Amygdala (tissue), 56 donors: ENCODE measurements at places on chromosomes 13 and 19.

DNA sequence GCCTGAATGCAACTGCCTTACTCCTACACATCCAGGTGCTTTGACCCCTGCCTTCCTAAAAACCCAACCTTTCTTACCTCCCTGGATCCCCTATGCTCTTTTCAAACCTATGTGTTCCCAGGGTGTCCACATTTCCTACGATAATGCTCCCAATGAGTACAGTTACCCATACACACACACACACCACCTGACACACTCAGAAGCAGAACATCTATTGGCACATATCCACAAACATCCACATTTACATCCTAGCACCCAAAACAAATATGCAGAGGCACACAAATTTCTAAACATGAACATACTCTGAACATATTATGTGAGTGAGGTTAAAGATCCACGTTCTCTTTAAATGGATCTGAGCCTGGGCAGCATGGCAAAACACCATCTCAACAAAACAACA lies 22.4 kb upstream of the PLAUR start:
- DNase-seq = no peak

DNA sequence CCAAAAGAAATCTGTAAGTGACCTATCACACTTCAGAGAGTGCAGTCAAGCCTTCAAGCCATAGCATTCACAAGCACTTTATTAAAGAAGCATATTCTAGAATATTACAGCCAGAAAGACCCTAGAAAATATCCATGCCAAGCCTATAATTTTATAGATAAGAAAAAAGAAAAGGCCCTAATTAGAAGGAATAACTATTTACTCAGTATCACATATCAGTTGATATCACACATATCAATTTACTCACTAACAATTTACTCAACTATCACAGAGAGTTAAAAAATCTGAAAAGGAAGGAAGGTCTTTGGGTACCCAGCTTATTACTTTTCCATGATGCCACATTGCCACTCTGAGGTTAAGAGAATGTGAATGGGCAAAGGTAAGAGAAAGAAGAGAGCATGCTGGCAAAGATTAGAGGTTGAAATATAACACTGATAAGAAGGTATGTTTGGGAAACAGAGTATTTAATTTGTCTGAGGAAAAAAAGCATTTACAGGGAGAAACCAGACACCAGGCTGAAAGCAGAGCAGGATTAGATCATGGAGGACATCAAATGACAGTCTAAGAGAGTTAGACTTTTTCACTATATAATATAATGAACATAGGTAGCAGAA lies 186.2 kb downstream of the VWA8 start:
- DNase-seq = no peak

DNA sequence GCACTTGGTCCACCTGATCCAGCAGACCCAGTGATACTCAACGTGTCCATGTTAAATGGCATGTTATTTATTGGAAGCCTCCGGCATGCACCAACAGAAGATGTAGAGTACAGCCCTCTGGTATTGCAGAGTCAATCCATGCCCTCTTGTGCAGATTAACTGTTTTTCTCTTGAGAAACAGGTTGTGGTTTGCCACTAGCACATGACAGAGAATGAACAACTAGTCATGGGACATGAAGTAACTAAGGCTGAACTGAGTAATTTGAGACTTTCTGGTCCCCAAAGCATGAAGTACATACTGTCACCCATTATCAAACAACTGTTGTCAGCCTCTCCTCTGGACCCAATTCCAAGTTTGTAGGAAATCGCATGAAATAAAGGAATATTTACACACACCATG lies 3.2 kb downstream of the ZNF562 start:
- no peak for DNase-seq

- DNase-seq = no peak
Observed at GRCh38 chr13:29849071-29849631, 1.3 kb downstream of the UBL3 start.

- DNase-seq = no peak
Observed at GRCh38 chr13:40969169-40969901, 49.8 kb downstream of the ELF1 start.

- no peak for DNase-seq
Observed at GRCh38 chr19:38839816-38840582, 8.4 kb upstream of the ECH1 start.

DNA sequence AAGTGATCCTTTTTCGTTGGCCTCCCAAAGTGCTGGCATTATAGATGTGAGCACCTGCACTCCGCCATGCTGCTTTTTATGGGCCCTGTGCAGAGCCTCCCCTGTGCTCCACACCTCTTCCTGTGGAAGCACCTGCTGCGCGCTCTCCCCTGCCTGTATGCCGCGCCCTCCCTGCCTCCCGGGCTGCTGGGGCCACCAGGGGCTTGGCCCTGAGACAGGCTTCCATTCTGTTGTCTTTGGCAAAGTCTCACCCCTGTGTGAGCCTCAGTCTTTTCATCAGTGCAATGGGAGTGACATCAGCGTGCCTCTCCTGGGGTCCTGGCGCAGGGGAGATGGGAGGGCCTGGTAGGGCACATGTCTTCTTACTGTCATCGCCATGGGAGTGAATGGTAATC lies 1.3 kb downstream of the FAM174C start:
- DNase-seq = no peak

- DNase-seq = no peak
Observed at GRCh38 chr13:27928805-27929753, 9.3 kb downstream of the PDX1 start.

- DNase-seq = no peak
Observed at GRCh38 chr13:48405875-48406274, 7.0 kb downstream of the LPAR6 start.

- DNase-seq = no peak
Observed at GRCh38 chr19:47507012-47507411, 7.9 kb downstream of the NAPA start.

DNA sequence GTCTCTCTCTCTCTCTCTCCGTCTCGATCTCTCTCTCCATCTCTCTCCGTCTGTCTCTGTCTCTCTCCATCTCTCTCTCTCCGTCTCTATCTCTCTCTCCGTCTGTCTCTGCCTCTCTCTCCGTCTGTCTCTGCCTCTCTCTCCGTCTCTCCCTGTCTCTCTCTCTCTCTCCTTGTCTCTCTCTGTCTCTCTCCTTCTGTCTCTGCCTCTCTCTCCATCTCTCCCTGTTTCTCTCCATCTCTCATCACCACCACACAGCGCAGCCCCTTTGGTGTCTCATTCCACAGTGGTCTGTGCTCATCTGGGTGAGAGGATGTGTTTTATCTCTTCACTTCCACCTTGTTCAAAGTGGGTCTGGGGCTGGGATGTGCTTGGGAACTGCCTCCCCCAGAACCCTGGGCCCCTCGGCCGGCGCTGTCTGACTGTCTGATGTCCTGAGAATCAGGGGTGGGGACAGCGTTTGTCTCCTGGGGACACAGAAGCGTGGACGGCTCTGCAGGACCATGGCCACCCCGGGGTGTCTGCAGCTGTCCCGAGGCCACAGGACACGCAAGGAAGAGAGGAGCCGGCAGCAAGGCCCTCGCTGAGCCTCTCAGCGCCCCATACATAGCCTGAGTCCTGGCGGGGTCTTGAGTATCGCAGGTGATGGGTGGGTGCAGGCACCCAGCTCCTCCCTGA lies 40.2 kb upstream of the C13orf46 start:
- no peak for DNase-seq

DNA sequence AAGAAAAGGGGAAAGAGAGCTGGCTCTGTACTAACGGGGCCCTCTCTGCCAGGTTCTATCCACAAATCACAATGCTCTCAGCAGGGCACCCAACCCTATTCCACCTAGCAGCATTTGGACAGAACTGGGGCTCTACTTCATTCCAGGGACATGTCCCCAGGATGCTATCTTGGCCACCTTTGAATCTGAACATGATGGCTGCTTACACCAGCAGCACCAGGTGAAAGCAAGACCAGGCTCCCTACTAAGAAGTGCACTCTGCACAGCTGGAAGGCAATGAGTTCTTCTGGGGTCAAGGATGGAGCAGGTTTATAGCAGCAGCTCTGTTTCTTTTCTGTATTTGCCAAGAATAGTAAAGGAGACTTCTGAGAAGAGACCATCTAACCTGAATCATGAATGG lies 222.4 kb downstream of the DACH1 start:
- DNase-seq = no peak

- no peak for DNase-seq
Observed at GRCh38 chr13:98719527-98720250, 32.8 kb downstream of the SLC15A1 start.

- no peak for DNase-seq
Observed at GRCh38 chr13:73299787-73300186, 241.0 kb downstream of the KLF5 start.

DNA sequence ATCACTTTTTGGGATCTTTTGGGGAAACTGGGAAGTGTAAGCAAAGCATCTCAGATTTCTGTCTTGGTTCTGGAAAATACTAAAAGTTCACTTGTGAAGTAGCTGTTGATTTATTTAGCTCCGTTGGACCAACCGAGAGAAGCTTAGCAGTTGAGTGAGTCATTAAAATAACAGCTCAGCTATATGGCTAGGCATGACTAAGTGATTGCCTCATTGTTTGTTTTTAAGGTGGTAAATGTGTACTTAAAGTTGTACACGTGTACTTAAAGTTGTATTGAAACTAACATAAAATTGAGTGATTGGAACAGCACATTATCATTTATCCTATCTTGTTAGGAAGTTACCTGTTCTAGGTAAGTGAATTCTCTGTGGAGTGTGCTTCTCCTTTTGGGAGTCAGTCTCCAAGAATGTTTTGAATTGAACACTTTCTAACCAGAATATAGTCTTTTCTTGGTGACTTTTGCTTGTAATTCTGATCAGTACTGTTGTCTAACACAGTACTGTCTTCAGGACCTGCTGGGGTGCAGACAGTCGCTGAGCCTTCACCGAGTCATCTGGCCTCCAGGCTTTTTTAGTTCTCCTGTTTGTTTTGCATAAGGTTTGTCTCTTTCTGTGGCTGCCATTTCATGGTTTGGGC lies 2.9 kb upstream of the DCUN1D2 start:
- no peak for DNase-seq

DNA sequence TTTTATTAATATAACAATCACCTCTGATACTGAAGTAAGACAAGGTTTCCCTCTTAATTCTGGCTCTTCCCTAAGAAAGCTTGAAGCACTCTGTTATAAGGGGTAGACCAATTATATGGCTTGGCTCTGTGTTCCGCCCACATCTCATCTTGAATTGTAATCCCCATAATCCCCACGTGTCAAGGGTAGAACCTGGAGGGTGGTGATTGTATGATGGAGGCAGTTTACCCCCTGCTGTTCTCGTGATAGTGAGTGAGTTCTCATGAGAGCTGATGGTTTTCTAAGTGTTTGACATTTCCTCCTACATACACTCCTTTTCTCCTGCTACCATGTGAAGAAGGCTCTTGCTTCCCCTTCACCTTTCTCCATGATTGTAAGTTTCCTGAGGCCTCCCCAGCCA lies 363.8 kb upstream of the PCDH20 start:
- DNase-seq = no peak

DNA sequence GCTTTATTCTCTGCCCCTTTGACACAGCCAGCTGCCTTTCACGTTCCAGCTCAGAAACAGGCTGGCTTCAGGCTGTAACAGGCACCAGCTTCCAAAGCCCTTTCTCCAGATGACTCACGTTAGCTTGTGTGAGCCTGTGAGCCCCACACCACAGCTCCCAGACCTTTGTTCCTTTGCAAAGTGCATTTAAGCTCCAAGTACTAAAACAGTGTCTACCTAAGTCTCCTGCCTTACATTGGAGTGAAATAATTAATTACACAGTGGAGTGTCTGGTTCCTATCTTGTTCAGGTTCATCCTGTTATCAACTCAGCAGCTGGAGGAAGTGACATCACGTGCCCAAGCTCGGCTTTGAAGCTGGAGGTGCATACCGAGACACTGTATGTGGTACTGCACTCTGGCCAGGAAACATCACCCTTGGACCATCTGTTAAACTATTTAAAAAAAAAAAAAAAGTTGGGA lies 475.8 kb downstream of the FOXO1 start:
- DNase-seq = peak; percentile 56

GRCh38 chr19:56474308-56474707 lies 2.8 kb downstream of the ZNF667 start:
- no peak for DNase-seq

GRCh38 chr13:48773531-48774275 lies 120.0 kb downstream of the CYSLTR2 start:
- no peak for DNase-seq

GRCh38 chr13:20407759-20408158 lies 117.9 kb downstream of the CRYL1 start:
- DNase-seq = no peak

DNA sequence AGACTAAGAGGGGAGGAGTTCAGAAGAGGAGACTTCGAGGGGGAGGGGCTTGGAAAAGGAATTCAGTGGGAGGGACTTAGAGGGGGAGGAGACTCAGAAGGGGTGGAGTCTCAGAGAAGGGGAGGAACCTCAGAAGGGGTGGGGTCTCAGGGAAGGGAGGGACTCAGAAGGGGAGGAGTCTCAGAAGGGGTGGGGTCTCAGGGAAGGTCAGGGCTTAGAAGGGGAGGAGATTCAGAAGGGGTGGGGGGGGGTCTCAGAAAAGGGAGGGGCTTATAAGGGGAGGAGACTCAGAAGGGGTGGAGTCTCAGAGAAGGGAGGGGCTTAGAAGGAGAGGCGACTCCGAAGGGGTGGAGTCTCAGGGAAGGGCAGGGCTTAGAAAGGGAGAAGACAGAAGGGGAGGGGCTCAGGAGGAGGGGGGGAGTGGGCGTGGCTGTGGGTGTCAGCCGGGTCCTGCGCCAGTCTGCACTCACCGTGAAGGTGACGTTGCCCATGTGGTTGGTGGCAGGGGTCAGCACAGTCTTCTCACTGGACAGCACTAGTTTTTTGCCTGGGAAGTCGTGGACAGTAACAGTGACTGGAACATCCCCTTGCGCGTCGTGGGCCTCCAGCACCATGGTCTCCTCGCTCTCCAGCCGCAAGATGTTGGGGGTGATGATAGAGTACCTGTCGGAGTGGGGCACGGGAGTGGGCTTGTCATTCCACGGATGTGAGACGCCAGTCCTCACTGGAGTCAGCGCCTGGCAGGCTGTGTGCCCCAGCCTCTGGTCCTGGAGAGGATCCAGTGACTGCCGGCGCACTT lies 1.5 kb downstream of the C3 start:
- no peak for DNase-seq

- DNase-seq = no peak
Observed at GRCh38 chr13:78608252-78608687, 4.9 kb upstream of the POU4F1 start.

- no peak for DNase-seq
Observed at GRCh38 chr13:77397636-77398035, 70.7 kb upstream of the MYCBP2 start.

DNA sequence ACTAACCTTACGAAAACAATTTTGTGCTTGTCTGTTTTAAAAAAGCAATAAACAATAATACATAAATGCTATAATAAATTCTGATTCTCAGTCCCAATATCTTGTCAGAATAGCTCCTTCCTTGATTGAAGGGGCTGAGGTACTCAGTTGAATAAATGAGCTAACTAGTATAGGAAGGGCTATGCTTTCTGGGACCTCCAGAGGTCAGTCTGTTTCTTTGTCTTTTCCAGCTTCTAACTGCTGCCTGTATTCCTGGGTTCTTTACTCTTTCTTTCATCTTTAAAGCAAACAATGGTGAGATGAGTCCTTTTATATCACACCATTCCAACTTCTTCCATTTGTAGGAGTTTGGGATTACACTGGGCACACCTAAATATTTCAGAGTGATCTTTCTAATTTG lies 1297.0 kb upstream of the ATXN8OS start:
- no peak for DNase-seq
